Left renal cortex interstitium (tissue), 4 donors: ENCODE measurements at places on chromosomes 13 and 19. TPM values are rescaled to one million over a fixed set of nuclear protein-coding genes. Genes with fewer than 3 reads are reported as not detected.

Gene SULT2A1
- polyA plus RNA-seq, result 0.30 TPM

DNA sequence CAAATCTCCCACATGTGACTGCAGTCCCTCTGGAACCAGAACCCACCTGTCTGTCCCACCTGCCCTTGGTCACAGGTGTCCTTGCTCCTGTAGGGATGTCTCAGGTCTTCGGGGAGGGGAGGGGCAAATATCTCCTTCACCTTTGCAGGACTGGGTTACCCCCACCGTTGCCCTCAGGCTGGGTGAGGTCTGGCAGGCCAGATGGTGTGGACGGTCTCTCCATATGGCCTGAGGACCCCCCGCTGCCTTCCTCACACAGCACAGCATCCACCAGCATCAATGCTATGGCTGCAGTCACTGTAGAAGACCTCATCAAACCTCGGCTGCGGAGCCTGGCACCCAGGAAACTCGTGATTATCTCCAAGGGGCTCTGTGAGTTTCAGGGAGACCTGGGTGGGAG lies 10.0 kb downstream of the SLC5A5 start:
- DNase-seq, result no peak

GRCh38 chr19:6038634-6039405 lies 60.9 kb upstream of the RANBP3 start:
- no peak for DNase-seq

Gene A1BG
- 1.3 TPM for polyA plus RNA-seq

Gene WDR88
- polyA plus RNA-seq, result 1.4 TPM

Gene PLIN4
- 0.48 TPM for polyA plus RNA-seq

Gene ZNF44
- polyA plus RNA-seq, result 60.3 TPM

DNA sequence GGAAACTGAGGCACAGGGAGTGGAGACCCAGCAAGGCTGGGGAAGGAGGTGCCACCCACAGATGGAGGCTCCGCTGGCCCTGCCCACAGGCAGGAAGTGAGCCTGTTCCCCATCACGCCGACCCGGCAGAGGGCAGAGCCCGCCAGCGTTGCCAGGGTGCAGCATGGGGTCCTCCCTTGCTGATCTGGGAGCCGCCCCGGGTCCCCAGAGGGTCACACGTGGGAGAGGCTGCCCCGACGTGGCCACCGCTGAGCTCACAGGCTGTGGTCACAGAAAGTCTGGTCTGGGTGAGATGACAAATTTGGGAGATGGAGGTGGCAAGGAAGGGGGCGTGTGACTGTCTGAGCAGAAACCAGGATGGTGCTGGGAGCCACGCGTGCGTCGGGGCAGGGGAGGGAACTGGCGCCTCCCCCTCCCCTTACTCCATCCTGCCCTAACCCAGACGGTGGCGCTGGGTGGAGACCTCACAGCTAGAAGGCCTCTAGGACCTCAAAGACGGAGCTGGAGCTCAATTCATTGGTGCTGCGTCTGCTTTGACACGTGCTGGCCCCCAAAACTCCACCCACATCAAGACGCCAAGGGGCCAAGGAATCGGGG lies 7.7 kb downstream of the MEX3D start:
- no peak for DNase-seq

Gene C19orf67
- 0.16 TPM for polyA plus RNA-seq

- no peak for DNase-seq
Observed at GRCh38 chr13:111790621-111791020, 276.3 kb upstream of the SOX1 start.

DNA sequence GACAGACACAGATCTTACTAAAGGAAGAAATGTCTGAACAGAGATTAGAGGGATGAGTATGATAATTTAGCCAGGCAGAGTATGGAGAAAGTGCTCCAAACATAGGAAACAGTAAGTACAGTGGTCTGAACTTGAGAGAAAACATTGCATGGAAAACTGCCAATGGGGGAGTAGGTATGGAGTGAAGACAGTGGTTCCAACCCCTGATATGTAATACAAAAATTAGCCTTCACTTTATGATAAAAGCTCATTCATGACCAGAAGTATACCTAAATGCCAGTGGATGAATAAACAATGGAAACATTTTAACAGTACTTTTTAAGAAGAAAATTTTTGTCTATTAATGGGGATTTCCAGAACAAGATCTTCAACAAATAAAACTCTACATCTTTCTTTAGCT lies 334.0 kb downstream of the DIAPH3 start:
- DNase-seq, result no peak

Gene PROSER3
- 11.5 TPM for polyA plus RNA-seq

GRCh38 chr13:51997641-51998330 lies 13.5 kb downstream of the ATP7B start:
- no peak for DNase-seq

GRCh38 chr13:23778879-23779278 lies 110.3 kb downstream of the MIPEP start:
- DNase-seq, result no peak

Gene PEAK3
- 0.06 TPM for polyA plus RNA-seq

DNA sequence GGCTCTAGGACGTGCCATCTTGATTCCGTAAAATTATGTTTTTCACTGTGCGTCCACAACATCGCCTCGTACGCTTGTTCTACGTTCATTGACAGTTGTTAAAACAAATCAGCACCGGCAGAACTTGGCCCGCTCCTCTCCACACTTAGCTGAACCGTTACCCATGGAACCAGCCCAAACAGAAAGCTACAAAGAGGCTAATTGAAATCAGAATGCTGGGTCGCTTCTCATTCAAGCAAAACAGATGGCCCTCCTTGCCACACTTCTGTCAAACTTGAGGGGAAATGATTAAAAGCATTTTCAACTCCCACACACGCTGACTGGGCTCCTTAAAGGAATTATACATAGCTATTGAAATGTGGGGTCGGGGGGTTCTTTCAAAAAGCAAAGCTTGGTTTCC lies 71.6 kb downstream of the TM9SF2 start:
- no peak for DNase-seq
